ENCODE measurements at places on chromosomes 13 and 19. TPM values are rescaled to one million over a fixed set of nuclear protein-coding genes. Genes with fewer than 3 reads are reported as not detected.

Gene LHB
- not detected for total RNA-seq

Gene CCDC194
- total RNA-seq, result not detected

Gene PRR36
- not detected for total RNA-seq

Gene CPB2
- total RNA-seq, result not detected

Gene EDNRB
- total RNA-seq, result 18.8 TPM

Gene TTC9B
- total RNA-seq, result not detected

Gene HAUS8
- 2.8 TPM for total RNA-seq

Gene PABPC3
- 0.05 TPM for total RNA-seq

Gene ADGRE1
- not detected for total RNA-seq

Gene KIR3DL2
- total RNA-seq, result not detected

Gene FLT1
- total RNA-seq, result 156 TPM

DNA sequence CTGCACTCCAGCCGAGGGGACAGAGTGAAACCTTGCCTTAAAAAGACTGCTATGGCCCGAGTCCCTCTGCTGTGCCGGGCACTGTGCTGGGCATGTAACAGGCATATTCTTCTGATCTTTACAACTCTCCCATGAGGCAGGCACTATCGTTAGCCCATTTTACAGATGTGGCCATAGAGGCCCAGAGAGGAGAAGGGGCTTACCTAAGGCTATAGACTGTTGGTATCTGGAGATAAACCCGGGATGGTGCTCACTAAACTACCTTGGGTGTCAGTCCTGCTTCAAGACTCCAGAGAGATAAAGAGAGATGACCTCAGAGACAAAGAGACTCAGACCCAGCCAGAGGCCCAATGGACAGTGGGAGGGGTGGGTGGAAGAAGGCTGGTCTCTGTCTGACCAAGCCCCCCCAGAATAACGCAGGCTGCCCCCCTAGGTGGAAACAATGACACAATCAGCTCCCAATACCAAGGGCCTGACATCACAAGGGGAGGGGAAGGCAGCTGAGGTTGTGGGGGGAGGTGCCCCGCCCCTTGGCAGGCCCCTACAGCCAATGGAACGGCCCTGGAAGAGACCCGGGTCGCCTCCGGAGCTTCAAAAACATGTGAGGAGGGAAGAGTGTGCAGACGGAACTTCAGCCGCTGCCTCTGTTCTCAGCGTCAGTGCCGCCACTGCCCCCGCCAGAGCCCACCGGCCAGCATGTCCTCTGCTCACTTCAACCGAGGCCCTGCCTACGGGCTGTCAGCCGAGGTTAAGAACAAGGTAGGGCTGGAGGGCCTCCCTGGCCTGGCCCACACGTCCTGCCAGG, at the start of gene CNN1:
CNN1 (plus strand) TSS at position 620 of the 805 bp plus-strand sequence; CDS start at position 697, 77 bp downstream.
- no peak for DNase-seq

- DNase-seq, result peak; percentile 45
Measured at GRCh38 chr13:69857183-69857821, 250.3 kb upstream of the ATXN8OS start.

DNA sequence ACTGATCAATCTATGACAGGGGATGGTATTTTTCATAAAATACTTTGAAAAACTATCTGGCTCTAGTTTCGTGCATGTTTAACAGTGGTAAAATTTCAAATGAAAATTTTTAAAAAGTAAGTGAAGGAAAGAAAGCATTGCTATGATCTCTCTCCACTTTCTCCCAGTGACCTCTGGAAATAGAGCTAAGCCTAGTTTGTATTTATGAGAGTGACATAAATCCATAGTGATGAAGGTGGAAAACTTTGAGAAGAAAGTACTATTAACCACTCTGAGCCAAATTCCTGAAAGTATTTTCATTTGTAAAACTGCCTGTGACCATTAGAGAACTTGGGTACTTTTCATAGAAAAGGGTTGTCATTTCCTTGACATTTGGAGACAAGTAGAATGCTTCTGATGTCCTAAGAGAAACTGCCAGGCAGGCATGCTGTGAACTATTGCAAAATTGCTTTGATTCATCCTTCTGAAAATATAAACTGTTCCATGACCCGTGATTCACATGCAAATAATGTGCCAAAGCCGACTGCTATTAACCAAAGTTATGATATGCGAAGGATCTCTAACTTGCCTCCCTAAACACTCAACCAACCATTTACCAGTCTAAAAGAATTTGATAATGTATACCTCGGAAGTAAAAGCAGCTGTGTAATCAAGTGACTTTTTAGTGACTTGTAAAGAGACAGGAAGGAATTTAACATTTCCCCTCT, 133.2 kb downstream of the VWA8 start:
- peak; percentile 39 for DNase-seq

- no peak for DNase-seq
Measured at GRCh38 chr19:29404951-29405727, 120.7 kb upstream of the VSTM2B start.

DNA sequence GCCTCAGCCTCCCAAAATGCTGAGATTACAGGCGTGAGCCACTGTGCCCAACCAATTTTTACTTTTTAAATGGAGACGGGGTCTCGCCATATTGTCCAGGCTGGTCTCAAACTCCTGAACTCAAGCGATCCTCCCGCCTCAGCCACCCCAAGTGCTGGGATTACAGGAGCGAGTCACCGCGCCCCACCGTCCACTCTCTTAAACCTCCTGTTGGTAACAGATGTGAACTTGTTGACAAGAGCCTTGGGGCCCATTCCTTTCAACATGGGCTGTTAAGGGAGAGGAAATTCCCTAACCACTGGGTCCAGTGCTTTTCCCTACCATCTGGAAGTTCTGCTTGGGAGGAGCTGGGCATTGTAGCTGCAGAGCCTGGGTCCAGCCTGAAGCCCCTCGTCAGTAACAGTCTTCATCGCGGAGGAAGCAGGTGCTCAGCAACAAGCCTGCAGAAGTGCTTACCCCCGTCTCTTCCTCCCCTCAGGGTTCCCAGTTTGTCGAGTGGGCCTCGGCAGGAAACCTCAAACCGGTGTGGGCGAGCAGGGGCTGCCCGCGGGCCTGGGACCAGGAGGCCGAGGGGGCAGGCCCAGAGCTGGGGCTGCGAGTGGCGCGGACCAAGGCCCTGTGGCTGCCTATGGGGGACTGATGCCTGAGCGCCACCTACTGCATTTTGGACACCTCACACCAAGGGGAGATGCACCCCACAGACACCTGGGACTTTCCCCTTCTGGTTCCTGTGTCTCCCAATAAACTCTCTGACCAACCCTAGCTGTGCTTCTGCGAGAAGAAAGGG, 4.0 kb upstream of the FLT3LG start:
- no peak for DNase-seq

GRCh38 chr19:1816530-1817298, 4.6 kb upstream of the ATP8B3 start:
- no peak for DNase-seq

DNA sequence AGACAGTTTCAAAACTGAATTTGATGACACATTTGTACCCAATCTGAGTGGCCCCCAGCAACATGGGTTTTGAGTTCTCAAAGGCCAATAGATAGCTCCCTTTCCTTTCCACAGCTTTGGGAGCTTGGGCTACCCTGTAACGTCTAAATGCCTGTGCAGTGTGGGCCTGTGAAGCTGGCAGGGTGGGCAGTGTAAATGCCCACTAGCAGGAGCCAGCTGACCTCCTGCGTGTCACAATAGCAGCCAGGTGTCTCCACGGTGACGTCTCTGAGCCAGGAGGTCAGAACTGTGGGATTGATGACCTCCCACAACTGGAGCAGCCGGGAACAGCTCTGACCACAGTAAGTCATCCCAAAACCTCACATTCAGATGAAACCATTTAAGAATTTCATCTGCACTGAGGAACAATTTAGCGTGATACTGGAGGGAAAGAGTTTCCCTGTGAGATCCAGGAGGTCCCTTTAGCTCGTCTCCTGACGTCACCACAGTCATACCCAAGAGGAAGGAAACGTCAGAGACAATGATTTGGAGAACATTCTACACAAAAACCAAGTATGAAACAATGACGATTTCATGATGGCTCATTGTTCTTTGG, at the start of gene IPO5:
IPO5 (plus strand) TSS at position 300 of the 595 bp plus-strand sequence. CDS start 23,022 bp downstream, outside the sequence.
- no peak for DNase-seq

DNA sequence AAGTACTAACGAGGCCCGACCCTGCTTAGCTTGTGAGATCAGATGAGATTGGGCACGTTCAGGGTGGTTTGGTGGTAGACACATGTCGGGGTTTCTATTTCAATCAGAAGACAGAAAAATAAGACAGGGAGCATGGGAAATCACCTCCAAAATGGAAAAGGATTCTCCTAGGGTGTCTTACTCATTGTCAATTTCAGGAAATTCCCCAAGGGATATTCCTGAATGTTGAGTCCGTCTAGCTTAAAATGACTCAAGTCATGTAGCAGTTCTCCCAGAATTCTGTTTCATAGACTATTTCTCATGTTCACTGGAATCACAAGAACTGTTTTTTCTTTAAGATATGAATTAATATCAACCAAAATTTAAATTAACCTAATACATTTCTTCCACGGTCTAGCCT, 380.1 kb downstream of the EFNB2 start:
- DNase-seq, result no peak

GRCh38 chr13:29577136-29578051, 18.1 kb downstream of the SLC7A1 start:
- DNase-seq, result no peak

DNA sequence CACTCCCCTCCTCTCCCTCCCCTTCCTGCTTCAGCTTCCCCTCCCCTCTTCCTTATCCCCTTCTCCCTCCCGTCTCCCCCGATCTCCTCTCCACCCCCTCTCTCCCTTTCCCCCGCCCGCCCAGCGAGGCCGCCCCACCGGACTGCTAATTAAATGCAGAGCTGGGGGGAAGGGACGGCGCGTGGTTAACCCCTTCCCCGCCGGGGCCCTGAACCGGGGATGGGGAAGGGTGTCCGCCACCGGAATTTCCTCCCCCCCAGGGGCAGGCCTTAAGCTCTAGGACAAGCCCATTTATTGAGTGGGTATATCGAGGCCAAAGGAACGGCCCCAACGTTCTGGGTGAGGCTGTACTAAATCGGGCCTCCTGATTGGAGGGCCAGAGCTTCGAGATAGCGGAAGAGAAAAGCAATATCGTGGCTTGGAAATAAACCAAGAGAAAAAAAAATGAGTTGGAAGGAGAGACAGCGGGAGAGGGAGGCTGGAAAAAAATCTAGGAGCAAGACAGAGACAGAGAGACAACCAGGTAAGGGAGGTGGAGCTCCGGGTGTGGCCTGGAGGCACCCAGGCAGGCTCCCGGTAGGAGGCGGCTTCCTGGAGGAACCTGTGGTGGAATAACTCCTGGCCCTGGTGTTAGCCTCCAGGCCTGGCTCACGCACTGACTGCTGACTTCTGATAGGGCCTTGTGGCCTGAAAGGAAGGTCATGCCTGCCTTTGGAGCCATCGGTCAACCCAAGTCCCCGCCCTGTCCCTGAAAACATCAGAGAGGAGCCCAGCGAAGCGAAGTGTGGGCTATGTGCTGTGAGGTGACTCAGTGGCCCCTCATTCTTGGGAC, 11.6 kb upstream of the JUND start:
- no peak for DNase-seq

- no peak for DNase-seq
Measured at GRCh38 chr19:54462655-54463530, 685 bp downstream of the LENG9 start.

- DNase-seq, result no peak
Measured at GRCh38 chr13:76286178-76286577, 600.0 kb downstream of the KCTD12 start.

DNA sequence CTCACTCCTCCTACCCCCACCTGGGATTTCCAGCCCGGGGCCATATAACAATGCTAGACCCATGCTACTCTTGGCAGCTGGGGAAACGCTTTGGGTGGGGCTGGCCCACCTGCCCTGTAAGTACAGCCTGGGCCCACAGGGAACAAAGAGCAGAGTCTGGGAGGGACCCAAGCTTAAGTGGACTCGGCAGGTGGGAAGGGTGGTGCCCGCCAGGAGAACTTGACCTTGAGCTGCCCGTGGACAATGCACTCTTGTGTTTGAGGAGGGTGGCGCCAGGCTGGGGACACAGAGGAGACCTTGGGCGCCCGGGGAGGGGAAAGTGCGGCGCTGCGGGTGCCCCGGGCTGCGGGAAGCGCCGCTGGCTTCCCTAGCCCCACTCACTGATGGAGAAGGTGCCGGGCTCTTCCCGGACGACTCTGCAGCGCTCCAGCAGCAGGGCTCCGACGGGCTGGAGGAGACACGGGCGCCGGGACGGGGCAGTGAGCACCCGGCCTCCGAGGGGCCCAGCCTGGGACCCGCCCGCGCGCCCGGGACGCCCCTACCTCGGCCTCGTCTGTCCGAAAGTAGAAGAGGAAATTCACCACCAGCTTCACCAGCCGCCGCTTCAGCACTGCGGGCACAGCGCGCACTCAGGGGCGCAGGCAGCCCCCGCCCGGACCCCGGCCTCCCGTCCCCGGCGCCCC, 607 bp downstream of the PLEKHJ1 start:
- DNase-seq, result no peak

DNA sequence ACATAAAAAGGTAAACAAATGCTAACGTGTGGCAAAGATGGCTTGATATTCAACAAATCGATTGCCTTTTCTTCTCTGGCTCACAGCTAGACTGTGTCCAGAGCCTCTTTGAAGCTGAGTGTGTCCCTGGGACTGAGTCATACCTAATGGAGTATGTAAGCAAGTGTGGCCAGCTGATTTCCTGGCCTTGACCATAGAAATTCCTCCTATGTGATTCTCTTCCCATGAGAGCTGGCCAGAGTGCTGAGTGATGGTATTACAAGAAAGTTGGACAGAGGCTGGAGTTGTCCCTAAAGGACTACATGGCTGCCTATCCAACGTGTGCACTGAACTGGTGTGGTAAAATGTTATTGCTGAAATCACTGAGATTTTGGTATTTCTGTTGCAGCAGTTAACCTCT, 320.1 kb upstream of the SLC10A2 start:
- DNase-seq, result no peak

DNA sequence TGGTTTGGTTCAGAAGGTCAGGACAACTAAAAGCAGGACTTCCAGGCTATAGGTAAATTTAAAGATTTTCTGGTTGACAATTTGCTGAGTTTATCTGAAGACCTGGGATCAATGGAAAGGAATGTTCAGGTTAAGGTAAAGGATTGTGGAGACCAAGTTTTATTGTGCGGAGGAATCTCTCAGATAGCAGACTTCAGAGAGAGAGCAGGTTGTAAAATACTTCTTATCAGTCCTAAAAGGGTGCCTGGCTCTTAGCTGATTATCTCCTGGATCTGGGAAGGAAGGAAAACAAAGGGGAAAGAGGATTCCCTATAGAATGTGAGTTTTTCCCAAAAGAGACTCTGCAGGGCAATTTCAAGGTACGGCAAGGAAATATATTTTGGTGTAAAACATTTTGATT, 851.5 kb downstream of the DACH1 start:
- DNase-seq, result no peak

DNA sequence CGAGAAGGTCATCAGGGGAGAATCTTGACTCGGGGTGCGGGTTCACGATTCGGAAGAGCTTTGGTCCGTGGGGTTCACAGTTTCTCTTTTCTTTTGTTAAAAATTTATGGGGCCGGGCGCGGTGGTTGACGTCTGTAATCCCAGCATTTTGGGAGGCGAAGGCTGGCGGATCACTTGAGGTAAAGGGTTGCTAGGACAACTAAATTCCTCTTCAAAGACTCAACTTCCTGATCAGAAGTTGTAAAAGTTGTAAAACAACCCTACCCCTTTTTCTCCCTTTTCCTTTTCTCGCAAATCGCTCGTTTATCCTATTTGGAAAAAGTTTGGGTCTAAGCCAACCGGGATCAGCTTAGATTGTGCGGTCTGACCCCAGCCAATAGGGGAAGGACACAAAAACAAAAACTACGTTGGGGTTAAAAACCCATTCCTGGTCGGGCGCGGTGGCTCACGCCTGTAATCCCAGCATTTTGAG, 673 bp downstream of the ZNF486 start:
- DNase-seq, result peak; percentile 33

All from glomerular endothelial cell (primary cell).